ENCODE measurements at places on chromosomes 16 and 17.

GRCh38 chr17:51032850-51033249, 87.8 kb downstream of the SPAG9 start:
- DNase-seq: no peak

DNA sequence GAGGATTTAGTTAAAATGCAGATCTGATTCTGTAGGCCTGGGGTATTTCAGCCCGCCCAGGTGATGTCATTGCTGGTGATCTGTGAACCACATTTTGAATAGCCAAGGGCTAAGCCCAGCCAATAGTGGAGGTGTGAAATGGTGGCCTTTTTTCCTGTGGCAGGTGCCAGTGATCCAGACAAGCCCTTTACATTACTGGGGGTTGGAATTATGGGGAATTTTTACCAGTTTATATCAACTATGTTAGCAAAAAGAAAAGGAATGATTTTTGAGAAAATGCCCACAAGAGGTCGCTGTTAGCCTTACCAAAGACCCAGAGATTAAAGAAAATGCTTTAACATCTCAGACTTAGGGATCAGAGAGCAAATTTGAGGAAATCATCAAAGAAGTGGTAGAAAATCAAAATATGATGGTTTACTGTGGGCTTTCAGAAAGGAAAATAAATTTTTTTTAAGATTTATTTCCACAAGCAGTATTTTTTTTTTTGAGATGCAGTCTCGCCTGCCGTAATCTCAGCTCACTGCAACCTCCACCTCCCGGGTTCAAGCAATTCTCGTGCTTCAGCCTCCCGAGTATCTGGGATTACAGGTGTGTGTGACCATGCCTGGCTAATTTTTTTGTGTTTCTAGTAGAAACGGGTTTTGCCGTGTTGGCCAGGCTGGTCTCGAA, 3.9 kb downstream of the VPS35L start:
- no peak for DNase-seq

DNA sequence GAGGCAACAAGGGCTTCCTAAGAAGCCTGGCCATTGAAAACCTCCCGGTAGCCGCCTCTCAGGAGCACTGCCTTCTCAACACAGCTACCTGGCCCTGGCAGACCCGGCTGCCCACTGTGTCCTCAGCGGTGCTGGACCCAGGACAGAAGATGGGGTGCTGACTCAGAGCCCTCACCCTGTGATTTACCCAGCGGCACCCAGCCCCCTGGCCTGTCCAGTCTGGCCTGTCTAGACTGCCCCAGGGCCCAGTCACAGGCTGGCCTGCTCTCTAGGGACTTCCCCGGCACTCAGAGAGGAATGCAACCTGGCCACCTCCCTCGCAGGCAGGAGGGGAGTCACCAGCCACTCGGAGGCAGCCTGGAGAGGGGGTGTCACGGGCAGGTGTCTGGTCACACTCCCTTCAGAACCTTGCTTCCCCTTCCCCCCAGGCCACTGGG, 20.1 kb downstream of the PIEZO1 start:
- no peak for DNase-seq

- no peak for DNase-seq
These were observed 7.1 kb downstream of the ACSF3 start for GRCh38 chr16:89100601-89101302.

- DNase-seq: no peak
These were observed 19.7 kb downstream of the ESRP2 start for GRCh38 chr16:68216240-68216639.

DNA sequence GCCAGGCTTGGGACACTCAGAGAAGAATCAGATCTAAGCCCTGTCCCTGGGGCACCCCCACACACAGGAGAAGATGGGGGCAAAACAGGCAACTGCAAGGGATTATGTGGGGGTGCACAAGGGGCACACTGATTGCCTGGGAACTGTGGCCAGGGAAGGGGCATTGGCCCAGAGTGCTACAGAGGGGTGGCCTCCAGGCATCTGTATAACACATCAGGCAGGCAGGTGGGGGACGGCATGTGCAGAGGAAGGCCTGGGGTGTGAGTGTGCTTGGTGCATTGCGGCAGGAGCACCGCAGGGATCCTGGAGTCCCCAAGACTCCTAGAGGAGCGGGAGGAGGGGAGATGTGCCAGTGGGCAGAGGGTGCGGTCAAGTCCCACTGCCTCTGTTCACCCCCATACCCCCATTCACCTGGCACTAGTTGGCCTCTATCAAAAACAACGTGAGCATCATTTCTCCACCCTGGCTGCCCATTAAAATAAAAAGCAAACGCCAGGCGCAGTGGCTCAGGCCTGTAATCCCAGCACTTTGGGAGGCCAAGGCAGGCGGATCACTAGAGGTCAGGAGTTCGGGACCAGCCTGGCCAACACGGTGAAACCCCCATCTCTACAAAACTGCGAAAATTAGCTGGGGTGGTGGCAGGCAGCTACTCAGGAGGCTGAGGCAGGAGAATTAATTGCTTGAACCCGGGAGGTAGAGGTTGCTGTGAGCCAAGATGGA, 41.5 kb downstream of the C16orf82 start:
- DNase-seq: no peak

DNA sequence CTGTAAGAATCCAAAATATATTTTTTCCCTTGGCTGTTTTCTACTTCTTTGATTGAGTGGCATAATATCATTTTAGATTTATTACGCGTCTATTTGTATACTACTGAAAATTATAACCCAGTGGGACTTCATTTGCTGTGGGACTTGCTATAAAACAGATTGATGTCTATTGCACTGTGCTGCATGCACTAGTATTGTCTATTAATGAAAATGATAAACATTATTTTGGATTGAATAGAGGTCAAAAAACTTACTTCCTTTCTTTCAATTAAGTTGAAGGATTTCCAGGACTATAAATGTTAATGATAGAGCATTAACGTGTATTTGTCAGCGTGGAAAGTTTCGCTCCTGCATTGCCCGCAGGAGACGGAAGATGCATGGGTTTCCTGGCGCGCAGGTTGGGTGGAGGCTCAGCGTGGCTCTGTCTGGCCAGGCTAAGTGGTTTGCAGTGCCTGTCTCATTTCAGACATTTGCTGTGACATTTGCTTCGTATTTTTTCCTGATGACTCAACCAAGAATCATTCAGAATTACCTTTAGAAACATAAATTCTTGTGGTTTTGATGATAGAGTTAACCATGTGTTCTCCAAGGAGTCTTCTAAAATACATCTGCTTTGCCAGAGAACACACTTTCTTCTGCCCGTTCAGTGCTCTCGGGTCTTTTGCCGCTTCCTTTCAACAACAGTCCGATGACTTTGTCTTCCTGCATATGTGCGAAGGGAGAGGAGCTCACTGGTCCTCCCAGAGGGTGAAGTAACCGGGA, 216.7 kb downstream of the RPTOR start:
- DNase-seq: peak; percentile 36

DNA sequence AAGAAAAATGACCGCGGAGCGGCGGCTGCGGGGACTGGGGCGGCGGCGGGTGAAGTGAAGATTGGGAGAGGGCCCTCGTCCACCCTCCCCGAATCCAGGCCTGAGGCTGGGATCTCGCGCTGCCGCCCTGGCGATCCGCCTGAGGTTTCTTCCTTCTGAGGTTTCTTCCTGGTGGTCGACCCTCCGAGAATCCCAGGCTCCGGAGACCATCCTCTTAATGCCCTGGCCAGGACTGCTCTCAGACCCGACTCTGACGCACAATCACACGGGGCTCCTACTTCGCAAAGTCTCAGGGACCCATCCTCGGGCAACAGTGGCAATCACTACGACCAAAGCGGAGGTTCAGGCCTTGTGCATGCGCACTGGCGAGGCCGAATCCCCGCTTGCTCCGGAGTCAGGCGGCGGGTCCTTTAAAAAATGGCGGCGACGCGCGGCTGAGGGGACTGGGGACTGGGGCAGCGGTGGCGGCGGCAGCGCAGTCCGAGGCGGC, 18.0 kb upstream of the KCNJ18 start:
- DNase-seq: no peak

Measured in activated CD8-positive, alpha-beta memory T cell treated with anti-CD3 and anti-CD28 coated beads for 4 hours (primary cell).